CD4-positive, alpha-beta T cell treated with Interleukin-2 at 100 ng/mL for 4 hours (primary cell): ENCODE measurements at places on chromosomes 16 and 17.

DNA sequence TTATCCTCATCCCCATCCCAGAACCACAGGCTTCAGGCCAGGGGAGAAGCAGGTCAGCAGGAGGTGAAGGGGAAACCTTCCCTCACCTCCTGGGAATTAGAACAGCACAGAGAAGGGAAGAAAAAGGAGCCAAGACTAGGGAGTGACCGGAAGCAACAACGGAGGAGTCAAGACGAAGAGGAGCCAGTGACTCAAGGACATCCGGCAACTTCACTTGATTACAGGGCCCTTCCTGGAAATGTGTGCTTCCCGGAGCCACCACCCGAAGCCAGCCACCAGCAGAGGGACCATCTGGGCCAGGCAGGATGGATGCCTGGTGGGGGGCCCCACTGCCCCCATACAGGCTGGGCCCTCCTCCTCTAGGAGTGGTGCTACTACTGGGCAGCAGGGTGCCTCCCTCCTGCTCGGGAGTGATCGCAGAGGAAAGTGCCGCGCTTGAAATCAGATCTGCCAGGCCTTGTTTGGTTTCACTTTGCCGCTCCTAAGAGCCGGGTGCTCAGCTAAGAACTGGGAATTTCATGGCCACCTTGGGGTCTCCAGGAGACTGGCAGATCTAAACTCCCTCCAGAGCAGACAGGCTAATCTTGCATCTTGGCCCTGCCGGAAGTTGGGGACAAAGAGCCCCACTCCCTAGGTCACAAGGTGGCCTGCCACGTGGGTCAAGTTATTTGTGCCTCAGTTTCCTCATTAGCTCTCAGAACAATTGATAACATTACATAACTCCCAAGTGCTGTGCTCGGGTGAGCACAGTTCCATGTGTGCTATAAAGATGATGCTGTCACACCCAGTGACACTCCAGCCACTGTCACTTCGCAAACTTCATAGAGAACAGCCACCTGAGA lies 6.6 kb downstream of the CDC42EP4 start:
- DNase-seq, result no peak

DNA sequence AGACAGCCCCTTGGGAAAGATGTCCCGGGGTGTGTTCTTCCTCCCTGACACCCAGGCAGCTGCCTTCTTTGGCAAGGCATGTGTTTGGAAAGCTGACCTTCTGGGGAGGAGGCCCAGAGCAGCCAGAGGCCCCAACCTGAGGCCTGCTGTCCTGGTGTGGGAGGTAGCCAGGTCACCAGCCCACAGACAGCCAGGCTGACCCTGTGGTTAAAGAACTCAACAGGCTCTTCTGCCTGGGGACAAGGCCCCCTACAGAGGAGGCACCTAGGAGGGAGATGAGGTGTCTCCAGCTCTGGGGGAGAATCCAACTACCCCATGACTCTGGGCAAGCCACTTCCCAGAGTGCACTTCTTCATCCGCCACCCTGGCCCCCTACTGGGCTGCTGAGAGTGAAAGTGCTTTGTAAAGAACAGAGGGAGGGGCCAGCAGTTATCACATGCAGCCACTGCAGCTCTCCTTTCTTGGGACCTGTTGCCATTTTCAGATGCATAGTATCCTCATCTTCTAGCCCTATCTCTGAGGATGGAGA lies 13.1 kb upstream of the SREBF1 start:
- DNase-seq, result peak; percentile 79

GRCh38 chr17:76911299-76912017 lies 43.3 kb downstream of the MGAT5B start:
- DNase-seq, result no peak

GRCh38 chr17:66567234-66568170 lies 265.1 kb downstream of the PRKCA start:
- DNase-seq, result peak; percentile 83

- no peak for DNase-seq
Observed at GRCh38 chr17:70520447-70520846, 351.1 kb downstream of the KCNJ2 start.

DNA sequence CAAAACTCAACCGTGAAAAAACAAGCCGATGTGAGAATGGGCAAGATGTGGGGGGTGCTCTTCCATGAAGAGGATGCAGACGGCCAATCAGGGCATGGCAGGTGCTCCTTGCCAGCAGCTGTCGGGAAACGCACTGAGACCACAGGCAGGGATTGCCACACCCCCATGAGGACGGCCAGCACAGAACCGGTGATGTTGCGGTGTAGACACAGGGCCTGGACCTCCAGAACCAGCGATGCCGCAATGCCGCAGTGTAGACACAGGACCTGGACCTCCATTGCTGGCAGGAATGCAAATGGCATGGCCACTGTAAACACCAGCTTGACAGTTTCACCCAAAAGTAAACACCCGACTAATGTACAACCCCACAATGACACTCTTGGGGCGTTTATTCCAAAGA lies 164.9 kb downstream of the BANP start:
- no peak for DNase-seq

- DNase-seq, result peak; percentile 40
Observed at GRCh38 chr16:78437352-78437968, 338.0 kb downstream of the WWOX start.

DNA sequence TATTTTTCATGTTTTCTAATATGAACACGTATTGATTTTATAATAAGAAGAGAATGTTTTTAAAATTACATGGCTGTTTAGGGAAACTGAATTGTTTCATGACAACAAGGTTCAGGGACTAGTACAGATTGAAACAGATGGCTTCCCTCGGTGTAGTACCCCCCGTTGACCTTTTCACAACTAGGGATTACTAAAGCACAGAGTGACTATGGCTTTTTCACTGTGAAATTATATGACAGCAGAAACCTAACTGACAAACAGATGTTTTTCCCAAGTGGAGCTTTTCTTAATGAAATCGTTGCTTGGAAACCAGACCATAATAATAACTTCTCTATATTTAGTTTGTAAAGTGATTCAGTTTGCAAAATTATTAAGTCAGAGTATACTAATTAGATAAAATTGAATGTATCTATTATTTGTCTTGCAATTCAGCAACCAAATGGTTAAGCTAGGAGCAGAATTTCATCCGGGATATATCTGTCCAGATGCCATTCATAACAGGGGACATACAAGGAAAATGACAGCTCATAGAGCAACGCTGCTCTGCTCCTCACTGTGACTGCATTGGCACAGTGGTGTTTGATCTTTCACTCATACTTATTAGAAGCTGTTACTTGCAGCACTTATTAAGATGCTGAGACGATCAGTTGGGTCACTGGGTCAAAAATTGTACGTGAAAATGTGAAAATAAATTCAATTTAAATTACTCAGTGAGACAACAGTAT lies 111.7 kb downstream of the TANGO6 start:
- no peak for DNase-seq
